ENCODE measurements at places on chromosomes 12 and 14. TPM values are rescaled to one million over a fixed set of nuclear protein-coding genes. Genes with fewer than 3 reads are reported as not detected.

GRCh38 chr12:52238207-52238840 is 5.3 kb downstream of the KRT7 start:
- DNase-seq, result no peak

The MBIP gene
- total RNA-seq, result 9.8 TPM

The FOXA1 gene
- 8.7 TPM for total RNA-seq

The ASIC1 gene
- total RNA-seq, result 13.5 TPM

GRCh38 chr12:131990066-131990979 is 40.6 kb downstream of the EP400 start:
- DNase-seq, result no peak

The SLC5A8 gene
- total RNA-seq, result not detected

The HAL gene
- total RNA-seq, result 0.08 TPM

DNA sequence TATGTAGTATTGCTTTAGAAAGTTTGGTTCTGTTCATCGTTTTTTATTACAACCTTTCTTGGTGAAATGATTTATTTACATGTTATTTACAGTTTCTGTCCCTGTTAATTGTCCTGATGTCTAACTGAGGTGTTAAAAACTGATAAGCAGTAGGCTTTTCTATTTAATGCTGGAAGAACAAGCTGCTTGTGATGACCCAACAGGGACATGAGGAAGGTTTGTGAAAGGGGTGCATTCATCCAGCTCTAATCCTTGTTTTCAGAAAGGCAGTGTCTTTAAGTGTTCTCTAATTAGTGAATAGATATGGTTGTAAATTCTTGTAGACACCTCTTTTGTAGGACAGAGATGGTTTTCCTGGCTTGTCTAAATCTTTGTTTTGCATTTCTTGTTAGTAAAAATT is 191.4 kb downstream of the FOXA1 start:
- DNase-seq, result no peak

- DNase-seq, result no peak
Observed at GRCh38 chr12:57528176-57528575, 5.6 kb downstream of the MBD6 start.

- DNase-seq, result no peak
Observed at GRCh38 chr12:3998968-3999792, 126.0 kb upstream of the PARP11 start.

The MYO1H gene
- not detected for total RNA-seq

The STXBP6 gene
- not detected for total RNA-seq

- DNase-seq, result no peak
Observed at GRCh38 chr12:80196419-80196818, 97.1 kb downstream of the OTOGL start.
